Fibroblast of skin of back (primary cell): ENCODE measurements at places on chromosomes 13 and 19.

- no peak for DNase-seq
Observed at GRCh38 chr19:43525836-43526771, 897 bp downstream of the ETHE1 start.

DNA sequence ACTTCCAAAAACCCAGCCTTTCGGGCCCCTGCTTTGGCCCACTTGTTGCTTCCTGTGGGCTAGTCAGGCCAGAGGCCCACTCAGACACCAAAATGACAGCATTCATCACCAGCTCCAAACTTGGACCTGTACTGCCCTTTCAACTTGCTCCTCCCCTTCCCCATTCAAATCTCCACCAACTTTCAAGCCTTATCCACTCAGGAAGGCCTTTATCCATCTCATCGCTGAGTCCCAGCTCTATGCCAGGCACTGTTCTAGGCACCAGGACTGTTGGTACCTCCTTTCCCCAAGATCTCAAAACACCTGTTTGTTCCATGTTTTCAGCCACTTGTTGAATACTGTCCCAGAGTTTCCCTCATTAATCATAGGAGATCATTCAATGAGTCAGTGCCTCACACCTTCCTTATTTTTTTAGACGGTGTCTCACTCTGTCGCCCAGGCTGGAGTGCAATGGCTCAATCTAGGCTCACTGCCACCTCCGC, 1011.4 kb downstream of the UQCRFS1 start:
- DNase-seq: no peak

DNA sequence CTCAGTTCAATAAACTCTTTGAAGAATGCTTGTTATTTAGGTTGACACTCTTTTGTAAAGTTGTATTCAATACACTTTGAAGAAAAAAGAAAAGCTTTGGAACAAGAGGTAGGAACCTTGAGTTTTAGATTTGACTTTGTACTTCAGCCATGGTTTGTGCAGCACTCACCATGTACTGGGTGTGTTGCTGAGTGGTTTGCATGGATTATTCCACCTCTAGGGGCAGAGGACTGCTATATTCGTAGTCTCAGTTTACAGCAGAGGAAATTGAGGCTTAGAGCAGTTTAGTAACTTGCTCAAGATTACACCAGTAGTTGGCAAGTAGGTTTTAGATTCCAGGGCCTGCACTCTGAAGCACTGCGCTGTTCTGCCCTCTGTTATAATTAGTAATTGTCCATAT, 68.8 kb downstream of the DNAJC3 start:
- DNase-seq: no peak

- no peak for DNase-seq
Observed at GRCh38 chr19:8320564-8321066, 560 bp downstream of the NDUFA7 start.

- DNase-seq: no peak
Observed at GRCh38 chr13:60392131-60392530, 4.9 kb upstream of the TDRD3 start.

DNA sequence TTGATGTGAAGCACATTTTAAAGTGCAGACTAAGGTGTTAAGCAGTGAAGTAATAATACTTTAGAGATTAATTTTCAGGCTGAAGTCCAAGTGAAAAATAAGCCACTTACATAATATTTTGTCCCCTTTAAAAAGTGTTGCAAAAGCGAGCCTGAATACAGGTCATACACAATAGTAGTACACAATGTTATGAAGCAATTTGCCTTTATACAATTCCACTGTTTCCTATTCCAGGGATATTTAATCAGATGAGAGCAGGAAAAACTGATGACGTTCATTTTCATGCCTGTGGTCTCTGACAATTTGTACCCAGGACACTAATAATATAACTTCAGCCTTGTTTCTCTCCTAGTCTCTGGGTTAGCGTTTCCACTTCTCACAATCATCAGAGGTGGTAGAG, 916.7 kb downstream of the PCDH9 start:
- peak; percentile 52 for DNase-seq

- DNase-seq: no peak
Observed at GRCh38 chr13:33182729-33183128, 102.8 kb downstream of the STARD13 start.
